ENCODE measurements at places on chromosomes 2 and 18.
A peak's percentile ranks its signal among the peaks of the same experiment; 100 is the strongest.

- no peak for DNase-seq
Observed at GRCh38 chr2:75310876-75311275, 111.6 kb upstream of the TACR1 start.

GRCh38 chr18:22194151-22194598 is 24.8 kb downstream of the GATA6 start:
- peak; percentile 91 for DNase-seq

DNA sequence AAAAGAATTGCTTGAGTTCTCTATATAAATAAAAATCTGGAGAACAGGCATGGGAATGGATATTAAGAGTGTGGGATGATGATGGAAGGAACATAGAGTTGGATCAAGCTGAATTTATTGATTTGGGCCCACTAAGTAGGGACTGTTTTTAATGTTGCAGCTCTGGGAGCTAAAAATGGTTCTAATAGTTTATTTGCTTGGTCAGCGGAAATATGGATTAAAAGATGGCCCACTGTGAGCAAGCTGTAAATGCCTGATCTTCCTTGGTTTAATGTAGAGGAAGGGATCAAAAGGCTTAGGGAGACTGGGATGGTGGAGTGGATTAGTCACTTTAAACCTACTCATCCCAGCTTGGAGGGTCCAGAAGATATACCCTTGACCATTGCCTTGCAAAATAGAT is 429.4 kb upstream of the NXPH2 start:
- DNase-seq: no peak

DNA sequence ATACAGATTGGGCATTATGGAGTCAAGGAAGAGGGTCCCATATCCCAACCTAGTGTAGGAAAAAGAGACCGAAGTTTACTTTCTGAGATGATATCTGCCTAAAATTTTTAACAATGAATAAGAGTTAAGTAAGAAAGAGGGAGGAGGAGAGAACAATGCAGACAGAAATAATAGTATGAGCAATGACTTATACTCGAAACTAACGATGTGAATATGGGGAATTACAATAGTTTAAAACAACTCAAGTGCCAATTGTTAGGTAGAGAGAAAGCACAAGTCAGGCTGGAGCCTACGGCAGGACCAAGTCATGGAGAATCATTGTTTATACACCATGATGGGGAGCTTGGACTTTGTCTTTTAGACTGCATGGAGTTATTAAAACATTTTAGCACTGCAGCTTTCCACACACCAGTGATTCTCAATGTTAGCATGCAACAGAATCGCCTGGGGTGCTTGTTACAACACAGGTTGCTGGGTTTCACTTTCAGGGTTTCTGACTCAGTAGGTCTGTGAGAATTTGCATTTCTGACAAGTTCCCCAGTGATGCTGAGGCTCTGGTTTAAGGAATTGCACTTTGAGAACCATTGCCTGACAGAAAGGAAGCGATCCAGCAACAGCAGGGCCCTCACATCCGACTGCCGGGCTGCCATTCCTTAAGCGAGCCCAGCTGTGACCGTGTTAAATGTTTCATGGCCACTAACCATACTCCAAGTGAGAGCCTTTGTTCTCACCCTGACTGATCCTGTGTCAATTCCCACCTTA is 511.2 kb downstream of the DCDC2C start:
- DNase-seq: no peak

GRCh38 chr18:70366670-70367069 is 77.8 kb downstream of the SOCS6 start:
- DNase-seq: no peak

GRCh38 chr18:75249672-75250470 is 39.3 kb downstream of the TSHZ1 start:
- no peak for DNase-seq

DNA sequence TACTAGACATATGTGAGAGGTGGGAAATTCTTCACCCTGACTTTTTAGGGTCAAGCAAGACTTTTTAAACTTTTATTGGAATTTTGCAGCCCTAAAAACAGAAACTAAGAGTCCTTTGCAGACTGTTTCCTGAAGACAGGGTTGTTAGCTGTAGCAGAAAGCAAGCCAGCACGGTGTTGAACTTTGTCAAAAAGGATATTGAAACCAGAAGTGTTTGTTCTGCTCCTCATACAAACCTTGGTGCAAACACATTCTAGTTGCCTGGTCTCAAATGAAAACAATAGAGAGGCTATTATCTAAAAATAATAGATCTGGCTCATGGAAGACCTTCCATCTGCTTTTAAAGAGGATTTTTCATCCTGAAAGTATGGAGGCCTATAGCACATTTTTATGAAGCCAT is 65.8 kb upstream of the IGFBP5 start:
- DNase-seq: no peak

DNA sequence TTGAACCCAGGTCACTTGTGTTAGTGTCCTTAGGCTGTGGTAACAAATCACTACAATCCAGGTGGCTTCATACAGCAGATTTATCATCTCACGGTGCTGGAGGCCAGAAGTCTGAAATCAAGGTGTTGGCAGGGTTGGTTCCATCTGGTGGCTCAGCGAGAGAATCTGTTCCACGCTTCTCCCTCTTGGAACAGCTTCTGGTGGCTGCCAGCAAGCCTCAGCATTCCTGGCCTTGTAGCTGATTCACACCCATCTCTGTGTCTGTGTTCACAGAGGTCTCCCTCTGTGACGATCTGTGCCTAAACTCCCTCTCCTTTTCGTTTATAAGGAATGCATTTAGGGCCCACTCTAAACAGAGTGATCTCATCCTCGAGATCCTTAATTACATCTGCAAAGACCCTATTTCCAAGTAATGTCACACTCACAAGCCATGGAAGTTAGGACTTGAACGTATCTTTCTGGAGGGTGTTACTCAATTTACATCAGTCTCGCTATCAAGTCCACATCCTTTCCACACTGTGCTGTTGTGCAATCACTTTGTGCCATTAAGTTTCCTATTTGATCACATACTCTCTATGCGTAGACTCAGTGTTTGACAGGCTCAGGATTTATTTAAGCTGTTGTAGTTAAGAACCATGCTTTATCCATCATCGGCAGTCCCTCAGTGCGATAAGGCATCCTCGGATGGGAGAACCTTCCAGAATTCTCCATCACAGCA is 164.4 kb downstream of the SOCS6 start:
- DNase-seq: no peak

DNA sequence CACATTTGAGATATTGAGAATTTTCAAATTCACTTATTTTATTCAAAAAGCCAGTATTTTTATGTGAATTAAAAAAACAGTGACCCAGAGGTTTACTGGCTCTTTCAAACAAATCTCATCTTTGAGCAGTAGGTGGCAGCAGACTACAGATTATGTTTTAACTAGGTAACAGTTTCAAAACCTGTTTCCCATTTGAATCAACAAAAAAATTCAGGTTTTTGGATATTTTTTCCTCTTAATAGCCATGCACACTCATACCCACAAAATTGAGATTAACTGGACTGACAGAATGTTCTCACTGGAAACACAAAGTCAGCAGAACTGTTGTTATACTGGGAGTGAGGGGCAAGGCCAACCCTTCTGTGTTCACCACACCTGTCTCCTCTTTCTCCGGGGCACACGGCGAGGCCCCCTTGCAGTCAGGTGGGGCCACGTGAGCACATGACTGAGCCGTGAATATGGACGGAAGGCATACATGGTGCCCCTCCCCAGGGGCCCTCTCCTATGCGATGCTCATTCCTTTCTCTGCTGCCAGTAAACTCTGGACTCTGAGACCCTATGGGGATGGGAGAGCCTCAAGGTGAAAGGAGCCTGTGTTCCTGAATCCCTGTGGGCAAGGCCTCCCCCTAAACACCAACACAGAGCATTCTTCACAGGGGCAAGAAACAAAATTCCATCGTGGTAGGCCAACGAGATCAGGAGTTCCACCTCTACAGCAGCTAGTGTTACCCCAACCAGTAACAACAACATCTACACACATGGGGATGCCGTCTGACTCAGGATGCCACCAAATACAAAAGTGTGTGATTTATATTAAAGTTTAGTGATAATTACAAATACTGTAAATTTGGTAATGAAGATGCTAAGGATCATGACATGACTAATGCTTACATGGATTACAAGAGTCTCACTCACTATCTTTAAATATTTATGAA is 80.4 kb downstream of the LPIN2 start:
- no peak for DNase-seq

GRCh38 chr2:96788442-96789244 is 27.4 kb upstream of the CNNM3 start:
- peak; percentile 21 for DNase-seq

- DNase-seq: no peak
Observed at GRCh38 chr2:149388120-149388816, 57.9 kb downstream of the LYPD6 start.

DNA sequence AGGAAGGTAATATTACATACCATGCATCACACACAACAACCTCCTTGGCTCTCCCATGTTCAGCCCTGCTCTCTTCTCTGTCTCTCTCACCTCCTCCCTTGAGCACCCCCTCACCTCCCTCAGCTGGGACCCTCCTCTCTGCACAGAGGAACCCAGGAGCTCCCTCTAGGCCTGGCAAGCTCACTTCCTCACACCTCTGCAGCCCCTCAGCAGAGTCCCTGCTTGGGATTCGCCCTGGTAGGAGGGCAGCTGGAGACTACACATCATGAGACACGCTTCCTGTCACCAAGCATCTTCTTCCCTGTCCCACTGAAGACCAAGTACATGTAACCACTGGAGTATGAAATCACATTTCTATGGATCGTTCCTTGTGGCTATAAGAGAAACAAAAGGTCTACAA is 51.0 kb downstream of the ADD2 start:
- no peak for DNase-seq

DNA sequence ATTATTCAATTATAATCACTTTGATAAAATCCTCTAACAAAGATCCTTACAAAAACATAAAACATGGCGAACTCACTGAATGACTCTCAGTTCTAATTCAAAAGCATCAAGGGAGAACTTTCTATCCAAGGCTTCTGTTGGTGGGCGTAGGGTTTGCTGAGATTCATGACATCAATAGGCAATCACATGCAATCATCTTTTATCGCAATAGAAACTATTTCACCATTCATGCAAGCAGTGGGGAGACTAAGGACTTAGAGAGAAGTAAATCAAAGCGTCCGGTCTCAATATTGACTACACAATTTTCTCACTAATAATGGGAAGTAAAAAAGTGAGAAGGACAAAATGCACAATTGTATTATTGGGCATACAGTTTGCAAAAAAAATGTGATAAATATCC is 168.7 kb downstream of the SCG2 start:
- no peak for DNase-seq

DNA sequence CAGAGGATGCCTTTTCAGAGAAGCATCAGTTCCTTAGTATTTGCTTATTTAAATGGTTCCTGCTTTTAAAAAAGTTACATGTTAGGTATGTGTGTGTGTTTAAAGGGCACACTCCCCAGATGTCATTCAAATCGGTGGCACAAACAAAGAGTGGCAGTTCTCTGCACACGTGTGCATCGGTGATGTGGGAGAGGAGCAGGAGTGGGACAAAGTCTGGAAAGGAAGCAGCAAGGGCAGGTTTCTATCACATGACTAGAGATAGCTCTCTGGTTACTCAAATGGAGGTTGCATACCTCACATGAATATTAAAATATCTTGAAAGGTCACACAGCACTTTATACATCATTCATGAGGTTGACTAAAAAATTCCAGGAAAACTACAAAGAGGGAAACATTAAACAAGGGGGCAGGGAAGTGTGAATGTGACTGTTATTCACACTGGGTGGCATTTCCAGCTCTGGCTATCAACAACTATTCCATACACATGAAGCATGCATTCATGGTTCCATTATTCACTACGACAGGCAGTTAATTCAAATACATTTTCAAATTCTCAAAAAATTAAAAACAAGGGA is 64.7 kb downstream of the SEPTIN10 start:
- no peak for DNase-seq
